ENCODE measurements at places on chromosomes 1 and 21.
A peak's percentile ranks its signal among the peaks of the same experiment; 100 is the strongest.

DNA sequence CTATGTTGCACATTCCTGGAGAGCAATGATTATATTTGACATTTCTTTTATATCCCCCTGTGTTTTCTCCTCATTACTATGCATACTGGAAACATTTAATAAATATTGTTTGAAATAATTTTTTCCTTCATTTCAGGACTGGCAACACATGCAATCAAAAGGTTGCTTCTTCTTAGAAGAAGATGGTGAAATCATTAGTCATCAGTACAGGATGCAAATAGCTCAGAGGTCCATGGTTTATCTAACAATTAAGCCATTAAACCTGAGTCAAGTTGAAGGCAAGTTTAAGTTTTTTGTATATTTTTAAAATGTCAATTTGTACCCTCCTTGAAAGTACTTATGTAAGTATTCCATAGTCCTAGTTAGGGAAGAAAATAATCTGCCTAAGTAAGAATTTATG lies 22.5 kb downstream of the EFCAB7 start:
- DNase-seq, result no peak

DNA sequence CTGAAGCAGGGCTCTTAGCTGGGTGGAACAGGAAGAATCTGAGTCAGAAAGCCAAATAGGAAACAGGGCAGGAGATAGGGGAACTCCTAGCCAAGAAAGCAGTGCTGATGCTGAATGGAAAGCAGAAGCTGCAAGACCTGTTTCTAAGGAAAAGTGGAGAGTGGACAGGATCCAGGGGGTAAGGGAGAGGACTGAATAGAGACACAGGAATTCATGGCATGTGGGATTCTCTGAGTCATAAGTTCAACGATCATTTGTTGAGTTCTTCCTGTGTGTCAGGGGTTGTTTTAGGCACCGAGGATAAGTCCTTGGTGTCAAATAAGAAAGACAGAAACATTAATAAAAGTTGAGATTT lies 153.8 kb upstream of the FGGY start:
- no peak for DNase-seq

GRCh38 chr1:71047635-71048607 lies at the start of gene PTGER3:
Gene PTGER3 (minus strand): TSS chr1:71047816. CDS start chr1:71047577, 239 bp downstream.
- DNase-seq, result no peak

GRCh38 chr1:163794551-163794950 lies 472.8 kb downstream of the NUF2 start:
- no peak for DNase-seq

- no peak for DNase-seq
Observed at GRCh38 chr21:45670731-45671130, 27.2 kb downstream of the PCBP3 start.

- DNase-seq, result no peak
Observed at GRCh38 chr1:94231746-94232145, 5.6 kb downstream of the ARHGAP29 start.

DNA sequence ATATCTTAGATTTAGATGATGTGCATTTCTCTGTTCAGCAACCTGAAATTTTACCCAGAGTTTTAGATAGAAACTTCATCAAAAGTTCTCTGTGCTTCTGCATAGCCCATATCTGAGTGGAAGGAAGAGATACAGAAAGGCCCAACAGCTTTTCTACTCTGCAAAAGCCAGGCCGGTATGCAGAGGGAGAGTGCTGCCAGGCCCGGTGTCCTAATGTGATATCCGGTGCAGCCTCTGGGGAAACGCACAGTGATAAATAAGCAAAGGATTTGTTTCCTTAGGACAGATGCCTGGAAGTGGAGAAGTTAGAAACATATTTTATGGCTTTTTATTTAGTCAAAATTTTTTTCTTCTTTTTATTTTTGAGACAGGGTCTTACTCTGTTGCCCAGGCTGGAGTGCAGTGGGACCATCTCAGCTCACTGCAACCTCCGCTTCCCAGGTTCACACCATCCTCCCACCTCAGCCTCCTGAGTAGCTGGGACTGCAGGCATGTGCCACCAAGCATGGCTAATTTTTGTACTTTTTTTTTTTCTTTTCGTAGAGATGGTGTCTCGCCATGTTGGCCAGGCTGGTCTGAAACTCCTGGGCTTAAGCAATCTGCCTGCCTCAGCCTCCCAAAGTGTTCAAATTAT lies 145.8 kb downstream of the PATJ start:
- no peak for DNase-seq

- DNase-seq, result no peak
Observed at GRCh38 chr1:68270951-68271350, 38.6 kb upstream of the WLS start.

- DNase-seq, result no peak
Observed at GRCh38 chr1:3807769-3808168, 11.5 kb upstream of the LRRC47 start.

- no peak for DNase-seq
Observed at GRCh38 chr1:217482356-217483102, 148.4 kb downstream of the GPATCH2 start.

DNA sequence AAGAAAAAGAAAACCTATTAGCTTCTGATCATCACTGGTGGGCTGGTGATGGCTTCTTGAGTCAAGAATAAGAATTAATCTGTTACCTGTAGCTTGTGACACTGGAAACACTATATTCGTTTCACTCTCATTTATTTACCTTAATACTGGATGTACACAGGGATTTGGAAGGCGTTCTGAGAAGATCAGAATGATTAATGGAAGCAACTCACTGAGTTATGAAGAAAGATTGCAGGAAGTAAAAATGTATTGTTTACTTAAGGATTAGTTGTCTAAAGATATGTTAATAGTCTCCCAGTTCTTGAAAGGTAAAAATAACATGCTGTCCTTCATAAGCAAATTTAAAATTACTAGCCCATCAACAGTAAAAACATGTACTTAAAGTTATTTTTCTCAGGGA lies 644.9 kb upstream of the NCAM2 start:
- DNase-seq, result no peak

DNA sequence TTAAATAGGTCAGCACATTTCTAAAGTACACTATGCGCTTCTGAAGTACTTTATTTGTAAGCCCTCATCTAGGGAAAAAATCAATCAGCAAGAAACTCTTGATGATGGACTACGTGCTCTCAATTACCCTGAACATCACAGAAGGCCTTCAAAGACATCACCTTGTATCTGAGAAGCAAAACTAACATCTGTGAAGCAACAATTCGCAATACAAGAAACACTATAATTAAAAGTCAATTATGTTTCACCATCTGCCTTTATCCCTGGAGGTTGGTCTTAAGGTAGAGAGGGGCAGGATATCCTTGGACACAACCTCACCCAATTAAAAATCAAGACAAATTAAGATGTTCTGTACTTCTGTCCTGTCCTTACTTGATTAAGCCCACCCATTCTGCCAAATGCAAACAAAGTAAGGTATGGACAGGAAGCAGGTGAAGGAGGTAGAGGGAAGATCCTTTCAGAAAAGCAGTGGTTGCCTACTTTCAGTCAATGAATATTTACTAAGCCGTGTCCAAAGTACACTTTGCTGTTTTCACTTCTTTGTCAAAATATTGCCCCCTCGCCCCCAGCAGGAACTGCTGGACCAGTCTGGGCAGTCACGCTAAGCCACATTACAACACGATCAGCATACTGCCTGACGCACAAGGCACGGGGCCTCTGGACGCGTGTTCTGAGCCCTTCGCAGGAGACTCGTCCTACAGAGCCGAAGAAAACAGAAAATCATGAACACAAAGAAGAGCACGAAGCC lies 887 bp downstream of the SLC19A2 start:
- peak; percentile 39 for DNase-seq

DNA sequence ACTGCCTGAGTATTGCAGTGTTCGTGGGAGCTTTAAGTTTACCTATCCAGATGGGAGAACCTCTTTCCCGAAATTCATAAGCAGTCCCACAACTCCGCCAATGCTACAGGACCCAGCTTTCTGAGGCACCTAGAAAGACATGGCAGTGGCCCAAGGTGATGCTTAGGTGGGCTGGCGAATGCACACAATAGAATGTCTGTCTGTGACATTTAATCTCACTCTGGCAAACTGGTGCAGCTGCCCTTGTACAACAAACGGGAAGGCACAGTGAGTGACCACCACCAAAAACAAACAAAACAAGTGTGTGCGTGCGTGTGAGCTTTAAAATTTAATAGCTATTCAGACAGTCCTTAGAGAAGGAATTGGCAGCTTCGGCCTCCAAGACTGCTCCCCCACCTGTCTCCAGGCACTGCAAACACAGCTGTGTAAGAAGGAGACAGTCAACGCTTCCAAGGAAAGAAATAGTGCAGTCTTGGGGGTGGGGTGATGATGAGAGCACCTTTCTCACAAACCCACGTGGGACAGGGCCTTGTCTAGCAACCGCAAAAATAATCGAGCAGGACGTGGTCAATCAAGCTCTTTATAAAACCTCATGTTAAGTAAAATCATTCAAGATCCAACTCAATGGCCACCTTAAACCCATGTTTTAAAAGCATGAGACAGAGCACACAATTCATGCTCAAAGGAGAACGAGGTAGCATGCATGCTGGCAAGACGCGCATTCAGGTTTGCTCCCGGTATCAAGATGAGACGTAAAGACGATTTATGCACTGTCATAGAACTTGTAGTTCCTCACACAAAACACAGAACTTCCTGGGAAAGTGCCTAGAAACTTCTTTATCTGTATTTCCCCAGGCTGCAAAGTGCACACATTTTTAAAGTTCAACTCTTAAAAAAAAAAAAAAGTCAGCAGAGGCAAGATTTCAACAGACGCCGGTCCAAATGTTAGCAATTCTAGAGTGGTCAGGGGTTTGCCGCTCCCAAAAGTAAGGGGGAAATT lies 84.1 kb downstream of the TM2D1 start:
- no peak for DNase-seq

DNA sequence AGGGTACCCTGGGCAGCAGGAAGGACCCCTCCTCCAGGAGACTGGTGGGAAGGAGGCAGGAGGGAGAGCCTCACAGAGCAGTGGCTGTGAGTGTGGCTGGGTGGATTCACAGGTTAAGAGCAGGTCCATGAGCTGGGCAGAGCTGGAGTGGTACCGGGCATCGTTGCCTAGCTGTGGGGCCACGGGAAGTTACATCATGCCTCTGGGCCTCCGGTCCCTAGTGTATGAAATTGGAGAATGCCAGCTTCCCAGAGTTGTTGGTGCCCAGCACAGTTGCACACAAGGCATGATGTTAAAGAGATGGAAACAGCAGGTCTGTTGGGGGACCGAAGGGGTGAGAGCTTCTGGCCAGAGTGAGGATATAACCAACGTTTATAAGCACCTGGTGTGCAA lies 18.5 kb downstream of the FOXO6 start:
- no peak for DNase-seq

DNA sequence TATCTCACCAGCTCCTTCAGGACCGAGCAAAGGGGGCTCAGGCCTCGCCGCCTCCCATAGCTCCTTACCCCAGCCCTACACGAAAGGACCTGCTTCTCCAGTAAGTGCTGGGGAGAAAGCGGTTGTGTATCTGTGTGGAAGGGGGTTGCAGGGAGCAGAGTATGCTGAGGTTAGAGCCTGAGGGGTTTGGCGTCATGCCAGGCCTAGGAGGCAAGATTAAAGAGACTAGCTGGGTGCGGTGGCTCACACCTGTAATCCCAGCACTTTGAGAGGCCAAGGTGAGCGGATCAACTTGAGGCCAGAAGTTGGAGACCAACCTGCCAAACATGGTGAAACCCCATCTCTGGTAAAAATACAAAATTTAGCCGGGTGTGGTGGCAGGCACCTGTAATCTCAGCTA lies 14.1 kb upstream of the RASSF5 start:
- no peak for DNase-seq

GRCh38 chr1:147210987-147211386 lies 14.2 kb downstream of the FMO5 start:
- DNase-seq, result no peak

- DNase-seq, result no peak
Observed at GRCh38 chr1:75529488-75529887, 81.4 kb downstream of the SLC44A5 start.

GRCh38 chr1:217253985-217254384 lies 376.9 kb downstream of the GPATCH2 start:
- DNase-seq, result no peak

DNA sequence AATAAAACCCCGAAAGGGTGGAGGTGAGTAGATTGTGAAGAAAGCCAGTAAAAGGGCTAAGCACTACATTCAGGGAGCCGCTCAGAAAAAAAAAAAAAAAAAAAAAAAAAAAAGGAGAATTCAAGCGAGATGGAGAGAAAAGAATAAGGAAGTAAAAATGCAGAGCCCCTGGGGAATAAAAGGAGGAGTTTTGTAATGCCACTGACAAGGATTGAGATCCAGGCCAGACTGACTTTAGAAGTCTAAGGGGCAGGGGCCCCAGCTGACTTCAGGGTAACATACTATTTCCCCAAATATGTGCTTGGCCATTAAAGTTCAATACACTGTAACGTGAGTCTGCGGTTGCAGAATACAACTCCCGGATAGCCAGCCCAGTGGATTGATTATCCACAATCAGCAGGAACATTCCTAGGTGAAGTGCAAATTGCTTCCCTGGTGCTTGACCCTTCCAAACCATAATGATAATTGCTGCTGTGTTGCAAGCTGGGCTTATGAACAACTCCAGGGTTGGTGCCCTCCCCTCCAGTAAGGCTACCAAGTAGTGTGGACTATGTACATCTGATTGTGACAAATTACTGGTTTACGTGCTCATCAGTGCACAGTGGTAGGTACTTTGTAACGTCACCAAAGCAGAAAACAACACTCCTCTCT lies 30.7 kb upstream of the RRP15 start:
- no peak for DNase-seq

- no peak for DNase-seq
Observed at GRCh38 chr1:245039196-245039595, 115.6 kb upstream of the KIF26B start.

DNA sequence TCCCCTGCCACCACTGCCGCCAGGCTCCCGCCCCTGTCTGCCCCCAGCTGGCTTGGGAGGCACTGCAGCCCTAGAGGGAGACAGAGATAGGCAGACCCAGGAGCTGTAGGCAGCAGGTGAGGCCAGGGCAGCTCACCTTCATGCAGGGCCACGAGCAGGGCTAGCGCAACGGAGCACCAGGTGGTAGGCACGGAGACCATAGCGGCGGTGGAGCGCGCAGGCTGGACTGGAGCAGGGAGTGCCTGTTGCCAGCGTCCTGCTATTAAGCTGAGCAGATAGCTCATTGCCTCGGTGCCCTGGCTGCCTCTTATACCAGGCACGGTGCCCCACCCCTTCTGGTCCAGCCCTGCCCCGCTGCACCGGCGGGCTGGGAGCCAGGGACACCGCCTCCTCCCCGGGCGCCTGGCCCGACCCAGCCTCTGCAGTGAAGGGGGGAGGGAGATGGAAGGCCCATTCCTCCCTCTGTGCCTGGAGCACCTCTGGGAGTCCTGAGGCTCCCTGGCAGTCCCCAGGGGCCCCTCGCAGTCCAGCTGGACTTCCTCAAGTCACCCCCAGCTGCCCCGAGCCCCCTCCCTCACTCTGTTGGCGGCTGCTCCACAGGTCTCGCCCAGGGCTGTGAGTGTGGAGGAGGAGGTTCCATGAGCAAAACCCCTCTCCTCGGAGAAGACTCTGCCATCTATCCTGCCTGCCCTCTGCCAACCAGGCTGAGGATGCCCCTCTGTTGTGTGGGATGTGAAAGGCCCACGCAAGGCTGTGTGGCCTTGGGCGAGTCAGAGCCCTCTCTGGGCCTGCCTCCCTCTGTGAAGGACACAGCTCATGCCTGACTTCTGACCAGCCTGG lies at the start of gene EDN2:
TSS of gene EDN2 (minus strand) at position 282 of the 840 bp plus-strand sequence. CDS start at position 200, 82 bp downstream.
- DNase-seq, result no peak

- DNase-seq, result no peak
Observed at GRCh38 chr1:243483071-243483771, 227.4 kb downstream of the SDCCAG8 start.
